Bronchial epithelial cell (primary cell): ENCODE measurements at places on chromosomes 12 and 14. TPM values are rescaled to one million over a fixed set of nuclear protein-coding genes. Genes with fewer than 3 reads are reported as not detected.

- no peak for DNase-seq
Measured at GRCh38 chr14:76294876-76295275, 81.1 kb upstream of the ESRRB start.

GRCh38 chr12:62632411-62632918 is 165.8 kb downstream of the MON2 start:
- DNase-seq: no peak

DNA sequence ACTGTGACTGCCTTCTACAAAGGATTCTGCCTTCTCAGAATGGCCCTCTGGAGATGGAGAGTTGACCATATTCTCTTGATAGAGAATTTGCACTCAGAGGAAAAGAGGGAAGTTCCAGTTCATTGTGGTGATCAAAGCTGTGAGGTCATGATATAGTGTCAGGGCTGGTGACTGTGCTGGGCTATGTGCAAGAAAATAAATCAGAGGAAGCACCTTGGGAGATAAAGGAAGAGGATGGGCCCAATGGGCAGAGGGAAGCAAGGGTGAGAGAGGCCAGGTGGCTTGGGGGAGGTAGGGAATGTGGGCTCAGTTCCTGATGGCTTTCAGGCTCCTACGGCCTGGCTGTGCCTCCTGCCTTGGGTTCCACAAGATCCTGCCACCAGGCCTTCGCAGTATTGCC is 145.8 kb downstream of the SLC8A3 start:
- DNase-seq: no peak

DNA sequence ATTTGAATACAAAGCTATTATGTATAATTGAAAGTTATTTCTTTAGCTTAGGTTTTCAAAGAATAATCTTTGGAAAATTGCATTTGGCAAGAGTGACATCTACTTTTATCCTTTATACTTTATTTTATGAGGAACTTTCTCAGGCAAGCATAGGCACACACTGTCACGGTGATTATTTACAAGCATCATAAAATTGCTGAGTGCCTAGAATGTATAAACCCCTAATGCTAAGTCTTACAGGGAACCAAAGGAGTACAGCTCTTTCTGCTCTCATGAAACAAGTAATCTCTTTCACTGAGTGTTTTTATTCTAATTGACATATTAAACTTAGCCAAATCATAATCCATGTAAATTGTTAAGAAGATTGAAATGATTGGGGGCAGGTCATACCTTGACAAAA is 154.9 kb downstream of the FSCB start:
- DNase-seq: no peak

- no peak for DNase-seq
Measured at GRCh38 chr12:2737656-2738241, 57.0 kb upstream of the FKBP4 start.

Gene PDE3A
- under 0.01 TPM in 1 of 2 replicates, not detected in the other for total RNA-seq
